Astrocyte (in vitro differentiated cells and primary cell): ENCODE measurements at places on chromosomes 2 and 18. TPM values are rescaled to one million over a fixed set of nuclear protein-coding genes. Genes with fewer than 3 reads are reported as not detected.

The ARHGAP28 gene
- 15.5 and 16.6 TPM in 2 replicates for total RNA-seq

The RUFY4 gene
- total RNA-seq = not detected in 2 replicates

The ALMS1 gene
- 14.6 and 15.0 TPM in 2 replicates for total RNA-seq

The SMC6 gene
- 17.3 and 20.1 TPM in 2 replicates for total RNA-seq

The FAM110C gene
- total RNA-seq = 0.60 and 1.4 TPM in 2 replicates

The MAP3K19 gene
- not detected in 2 replicates for total RNA-seq

The FOXI3 gene
- total RNA-seq = 0.60 and 2.3 TPM in 2 replicates

The ALPG gene
- 0.19 and 0.27 TPM in 2 replicates for total RNA-seq
